ENCODE measurements at places on chromosomes 7 and 10.
A peak's percentile ranks its signal among the peaks of the same experiment; 100 is the strongest.

DNA sequence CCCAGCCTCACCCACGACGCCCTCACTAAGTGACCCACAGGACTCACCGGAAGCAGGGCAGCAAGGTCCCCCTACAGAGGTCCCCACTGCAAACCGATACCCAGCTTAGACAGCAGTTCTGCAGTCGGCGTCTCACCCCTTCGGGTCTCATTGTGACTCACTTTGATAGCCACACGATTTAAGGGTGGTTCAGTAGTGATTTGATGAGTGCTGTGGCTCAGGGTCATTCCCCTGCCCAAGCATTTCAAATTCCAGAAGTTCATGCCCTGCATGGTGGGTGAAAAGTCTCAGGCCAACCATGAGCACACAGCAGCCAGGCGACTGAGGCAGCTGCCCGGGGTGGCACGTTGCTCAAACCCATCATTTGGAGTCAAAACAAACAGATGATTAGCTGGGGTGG is 93.2 kb downstream of the EGFR start:
- no peak for DNase-seq

GRCh38 chr10:2891770-2892124 is 175.6 kb upstream of the PFKP start:
- DNase-seq = no peak

- no peak for DNase-seq
Measured at GRCh38 chr10:45454859-45455258, 80.8 kb downstream of the ALOX5 start.

GRCh38 chr7:73901231-73901822 is 40.4 kb downstream of the TMEM270 start:
- DNase-seq = no peak

DNA sequence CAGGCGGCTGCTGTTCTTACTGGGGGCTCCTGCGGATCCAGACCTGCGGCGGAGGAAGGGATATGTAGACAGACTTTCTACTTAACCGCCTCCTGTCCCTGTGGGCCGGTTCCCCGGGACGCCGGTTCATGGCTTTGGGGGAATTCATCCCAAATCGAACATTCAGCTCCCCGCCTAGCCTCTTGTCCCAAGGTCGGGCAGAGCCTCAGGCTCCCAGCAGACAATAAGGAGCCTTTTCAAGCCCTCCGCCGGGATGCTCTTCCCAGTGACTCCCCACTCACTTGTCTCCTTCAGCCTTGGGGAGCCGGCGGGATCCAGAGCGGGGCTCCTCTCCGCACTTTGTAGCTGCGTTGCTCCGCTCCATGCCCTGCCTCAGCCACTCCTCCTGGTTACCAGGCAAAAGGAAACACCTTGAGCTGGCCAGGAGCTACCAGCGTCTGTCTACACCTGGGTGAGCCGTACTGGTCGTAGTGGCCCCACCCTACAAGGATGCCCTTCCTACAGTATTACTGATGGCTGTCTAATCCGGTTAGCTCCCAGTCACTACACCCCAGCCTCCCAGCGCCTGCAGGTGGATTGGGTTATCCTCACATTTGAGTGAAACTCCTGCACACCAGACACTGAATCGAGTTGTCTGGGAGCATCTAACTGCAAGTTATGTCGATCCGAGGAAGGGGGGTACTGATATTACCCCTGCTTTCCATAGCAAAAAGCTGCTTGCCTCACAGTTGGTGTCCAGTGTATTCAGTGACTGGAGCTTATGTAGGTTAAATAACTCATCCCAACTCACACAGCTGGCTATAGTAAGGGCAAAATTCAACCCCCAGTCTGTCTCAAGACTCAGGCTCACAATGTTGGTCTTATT is at the start of gene C10orf95:
TSS of gene C10orf95 (minus strand) at position 439 of the 865 bp plus-strand sequence. CDS start 450 bp downstream, outside the sequence.
- no peak for DNase-seq

DNA sequence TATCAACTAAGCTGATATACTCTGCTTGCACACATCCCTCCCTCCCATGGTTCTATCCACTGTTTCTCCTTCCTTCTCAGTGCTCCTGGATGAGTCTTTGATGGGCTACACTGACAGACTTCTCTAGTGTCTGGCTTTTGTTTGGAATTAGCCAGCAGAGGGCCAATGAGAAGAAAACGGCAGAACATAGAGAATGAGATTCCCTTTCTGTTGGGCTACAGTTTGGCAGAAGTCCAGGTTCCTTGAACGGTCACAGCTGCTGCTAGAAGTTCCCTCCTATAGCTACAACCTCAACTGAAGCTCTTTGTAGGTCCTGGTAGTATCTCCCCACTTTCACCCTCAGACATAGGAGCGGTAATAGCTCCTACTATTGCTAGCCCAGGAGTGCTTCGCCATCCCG is 251.1 kb upstream of the LRRN3 start:
- DNase-seq = peak; percentile 90

GRCh38 chr10:77892761-77893160 is 33.8 kb downstream of the DLG5 start:
- no peak for DNase-seq

DNA sequence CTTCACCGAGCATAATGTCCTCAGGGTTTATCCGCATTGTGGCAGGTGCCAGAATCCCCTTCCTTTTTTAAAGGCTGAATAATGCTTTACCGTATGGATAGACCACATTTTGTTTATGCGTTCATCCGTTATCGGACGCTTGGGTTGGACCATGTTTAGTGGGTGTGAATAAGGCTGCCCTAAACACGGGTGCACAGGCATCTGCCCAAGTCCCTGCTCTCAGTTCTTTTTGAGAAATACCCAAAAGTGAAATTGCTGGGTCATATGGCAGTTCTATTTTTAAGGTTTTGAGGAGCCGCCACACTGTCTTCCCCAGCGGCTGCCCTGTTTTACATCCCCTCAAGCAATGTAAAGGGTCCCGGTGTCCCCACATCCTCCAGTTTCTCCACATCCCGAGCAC is 121.6 kb downstream of the DYNC2I1 start:
- DNase-seq = no peak

Measured in NCI-H2171 (cell line).